Activated naive CD8-positive, alpha-beta T cell treated with anti-CD3 and anti-CD28 coated beads, Interleukin-2, amount 50 U/mL, for 16 hours (primary cell): ENCODE measurements at places on chromosomes 11 and 22.

GRCh38 chr11:85114786-85115185 is 512.4 kb downstream of the DLG2 start:
- DNase-seq: no peak

GRCh38 chr11:81569999-81570398 is 1163.7 kb downstream of the FAM181B start:
- DNase-seq: no peak

- DNase-seq: no peak
These were observed 65.5 kb downstream of the AAMDC start for GRCh38 chr11:77886401-77886800.

DNA sequence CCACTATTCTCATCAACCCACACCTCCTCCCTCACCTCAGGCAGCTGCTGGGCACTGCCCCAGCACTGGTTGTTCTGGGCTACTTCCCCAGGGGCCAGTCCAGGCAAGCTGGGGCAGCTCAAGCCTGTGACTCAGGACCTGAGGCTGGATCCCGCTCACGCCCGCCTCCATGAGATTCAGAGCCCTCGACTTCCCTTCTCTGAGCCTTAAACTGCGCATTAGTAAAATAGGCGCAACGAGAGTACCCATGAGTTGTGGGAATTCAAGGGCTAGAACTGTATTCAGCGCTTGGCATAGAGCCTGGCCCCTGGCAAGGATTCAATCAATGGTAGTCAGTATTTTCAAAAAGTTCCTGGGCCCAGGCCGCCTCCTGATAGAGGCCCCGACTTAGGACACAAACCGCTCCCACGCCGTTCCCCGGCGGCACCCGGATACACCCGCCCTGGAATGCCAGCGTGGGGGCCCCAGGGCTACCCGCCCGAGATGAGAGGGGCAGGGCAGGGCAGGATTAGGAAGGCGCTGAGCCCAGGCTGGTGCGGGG is 723 bp upstream of the CD82 start:
- no peak for DNase-seq

GRCh38 chr11:12245549-12246016 is 131.8 kb upstream of the PARVA start:
- DNase-seq: no peak

DNA sequence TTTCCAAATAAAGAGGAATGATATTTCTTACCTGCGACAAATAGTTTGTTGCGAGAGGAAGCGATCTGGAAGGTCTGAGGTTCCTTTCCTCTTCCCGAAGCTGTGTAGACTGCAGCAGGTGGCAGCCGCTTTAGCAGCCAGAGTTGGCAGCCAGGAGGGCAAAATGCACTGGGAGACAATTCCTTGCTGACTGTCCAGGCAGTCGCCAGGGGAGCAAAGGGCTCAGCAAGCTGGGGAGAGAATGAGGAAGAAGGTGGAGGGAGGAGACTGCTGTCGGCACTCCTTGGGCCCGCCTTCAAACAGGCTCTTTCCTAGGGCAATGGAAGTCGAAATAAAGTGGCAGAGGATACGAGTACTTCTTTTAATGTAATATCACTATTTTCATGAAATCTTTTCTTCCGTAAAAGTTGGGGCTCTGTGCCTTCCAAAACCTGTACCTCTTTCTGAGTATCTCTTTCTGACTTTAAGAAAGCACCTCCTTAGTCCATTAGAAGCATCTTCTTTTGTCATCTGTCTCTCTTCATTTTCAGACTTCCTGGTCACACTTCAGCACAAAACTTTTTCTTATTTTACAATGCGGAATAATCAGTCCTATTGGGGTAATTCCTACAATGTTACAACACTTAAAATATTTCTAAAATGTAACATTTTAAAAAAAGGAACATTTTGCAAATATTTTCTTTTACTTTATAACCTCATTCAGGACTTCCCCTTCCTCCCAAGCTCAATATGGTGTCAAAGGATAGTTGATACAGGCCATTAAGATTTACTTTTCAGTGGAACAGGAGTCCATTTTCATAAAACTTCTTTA is at the start of gene IL18:
Gene IL18, minus strand, starts transcription at position 220 of the 811 bp plus-strand sequence. CDS start 9,041 bp downstream, outside the sequence.
- no peak for DNase-seq

DNA sequence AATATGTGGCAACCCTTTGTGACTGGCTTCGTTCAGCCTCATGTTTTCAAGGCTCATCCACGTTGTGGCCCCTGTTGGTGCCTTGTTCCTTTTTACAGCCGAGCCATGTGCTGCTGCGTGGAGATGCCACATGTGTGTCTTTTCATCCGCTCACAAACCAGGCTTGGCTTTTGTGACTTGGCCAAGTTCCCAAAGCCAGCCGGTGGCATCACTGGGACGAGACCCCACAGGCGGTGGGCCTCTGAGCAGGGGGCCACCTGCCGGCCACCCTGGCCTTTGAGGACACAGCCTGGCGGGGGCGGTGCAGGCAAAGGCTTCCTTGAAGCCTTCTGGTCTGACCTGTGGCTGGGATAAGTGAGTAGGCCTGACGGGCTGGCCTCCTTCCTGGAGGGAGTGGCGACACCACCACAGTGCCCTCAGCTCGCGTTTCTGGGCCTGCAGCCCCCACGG is 10.5 kb downstream of the GRK2 start:
- no peak for DNase-seq

GRCh38 chr11:70212227-70212811 is 9.2 kb downstream of the FADD start:
- DNase-seq: no peak

DNA sequence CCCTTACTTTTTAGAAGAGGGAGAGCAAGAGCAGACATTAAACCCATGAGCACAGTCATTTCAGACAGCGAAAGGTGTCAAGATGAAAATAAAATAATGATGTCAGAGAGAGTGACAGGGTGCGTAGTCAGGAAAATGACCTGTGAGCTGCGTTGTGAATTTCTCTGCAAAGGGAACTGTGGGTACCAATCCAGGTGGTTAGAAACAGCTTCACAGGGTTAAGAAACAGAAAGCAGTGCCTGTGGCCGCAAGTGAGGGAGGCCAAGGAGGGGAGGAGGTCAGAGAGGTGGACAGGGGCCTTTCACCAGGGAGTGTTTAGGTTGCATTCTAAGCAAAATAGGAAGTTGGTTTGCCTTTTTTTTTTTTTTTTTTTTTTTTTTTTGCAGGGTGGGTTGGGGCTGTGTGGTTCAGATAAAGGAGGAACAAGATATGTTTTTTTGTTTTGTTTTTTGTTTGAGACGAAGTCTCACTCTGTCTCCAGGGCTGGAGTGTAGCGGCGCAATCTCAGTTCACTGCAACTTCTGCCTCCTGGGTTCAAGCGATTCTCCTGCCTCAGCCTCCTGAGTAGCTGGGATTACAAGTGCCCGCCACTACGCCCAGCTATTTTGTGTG is 7.9 kb downstream of the TIGD3 start:
- DNase-seq: no peak

DNA sequence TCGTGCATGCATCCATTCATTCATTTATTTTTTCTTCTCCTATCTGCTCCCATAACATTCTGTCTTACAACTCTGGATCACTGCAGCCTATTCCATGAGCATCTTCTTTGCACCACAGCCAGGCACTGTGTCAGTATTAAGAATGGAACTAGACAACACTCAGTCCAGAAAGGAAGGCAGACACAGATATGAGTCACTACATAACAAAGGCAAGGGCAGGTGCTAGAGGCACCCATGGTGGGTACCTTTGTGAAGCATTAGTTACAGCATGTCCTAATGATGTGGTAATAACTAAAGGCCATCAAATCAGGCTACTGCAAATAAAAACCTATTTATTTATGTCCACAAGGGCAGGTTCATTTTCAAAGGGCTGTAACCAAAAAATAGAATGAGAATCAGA is 28.1 kb downstream of the TENM4 start:
- DNase-seq: no peak

- DNase-seq: no peak
These were observed 195.9 kb downstream of the DSCAML1 start for GRCh38 chr11:117601006-117601708.

DNA sequence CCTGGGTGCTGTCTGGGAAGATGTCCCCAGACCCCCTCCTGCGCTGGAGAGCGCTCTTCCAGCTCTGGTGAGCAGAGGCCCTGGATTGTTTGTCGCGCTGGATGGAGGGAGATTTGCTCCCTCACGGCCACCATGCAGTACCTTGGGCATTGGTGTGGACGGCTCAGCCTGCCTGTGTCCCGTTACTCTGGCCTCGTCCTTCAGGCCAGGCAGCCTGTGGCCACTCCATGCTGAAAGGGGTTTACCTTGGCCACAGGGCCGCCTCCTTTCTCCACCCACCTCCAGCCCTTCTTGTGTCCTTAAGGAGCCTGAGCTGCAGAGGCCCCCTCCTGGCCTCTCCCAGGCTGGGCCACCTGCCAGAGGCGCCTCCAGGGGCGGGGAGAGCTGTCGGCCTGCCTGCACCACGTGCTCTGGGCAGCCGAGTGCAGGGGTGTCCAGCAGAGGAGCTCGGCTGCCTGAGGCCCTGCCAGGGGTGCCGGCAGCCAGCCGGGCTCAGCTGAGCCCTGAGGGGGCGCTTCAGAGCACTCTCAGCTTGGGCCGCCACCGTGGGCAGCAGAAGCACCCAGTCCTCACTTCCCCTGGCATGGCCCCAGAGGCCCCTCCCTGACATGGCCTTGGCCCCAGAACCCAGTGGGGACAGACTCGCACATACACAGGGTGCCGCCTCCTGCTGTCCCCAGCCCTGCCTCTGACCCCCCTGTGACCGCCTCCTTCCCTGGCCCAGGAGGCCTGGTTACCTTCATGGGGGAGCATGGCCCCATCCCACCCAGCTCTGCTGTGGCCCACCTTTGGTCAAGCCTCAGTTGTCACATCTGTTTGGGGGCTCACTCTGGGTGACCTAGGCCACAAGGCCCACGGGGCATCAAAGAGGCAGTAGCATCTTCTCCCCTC is 3.4 kb downstream of the CCND1 start:
- no peak for DNase-seq

GRCh38 chr22:37409031-37409430 is 18.2 kb downstream of the ELFN2 start:
- no peak for DNase-seq

DNA sequence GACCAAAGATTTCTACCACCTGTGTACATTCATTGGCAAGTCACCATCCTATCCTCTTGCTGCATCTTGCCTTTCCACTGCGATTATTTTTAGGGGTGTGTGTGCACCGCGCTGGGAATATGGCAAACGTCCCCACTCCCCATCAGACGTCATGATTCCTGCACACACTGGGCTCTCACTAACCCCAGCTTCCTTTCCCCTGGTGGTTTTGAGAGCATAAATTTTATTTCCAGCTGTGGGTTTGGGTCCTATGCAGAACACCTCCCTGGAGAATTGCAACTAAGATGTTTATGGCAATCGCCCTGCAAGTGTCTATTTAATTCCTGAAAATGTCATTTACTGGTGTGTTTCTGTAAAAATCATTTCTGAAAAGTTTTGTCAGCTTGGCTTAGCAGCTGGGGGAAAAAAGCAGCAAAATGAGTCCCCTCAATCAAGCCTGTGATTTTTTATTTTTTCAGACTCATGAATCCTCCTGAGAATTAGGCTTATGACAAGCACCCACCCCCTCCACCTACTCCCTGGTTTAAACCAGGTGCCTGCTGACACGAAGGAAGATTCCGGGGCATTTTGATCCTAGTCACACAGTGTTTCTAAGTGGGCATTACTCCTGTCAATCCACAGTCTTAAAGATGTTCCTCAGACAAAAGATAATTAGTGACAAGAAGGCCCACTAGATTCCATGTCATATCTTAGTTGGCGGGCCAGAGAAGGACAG is 23.8 kb downstream of the UPB1 start:
- DNase-seq: no peak

DNA sequence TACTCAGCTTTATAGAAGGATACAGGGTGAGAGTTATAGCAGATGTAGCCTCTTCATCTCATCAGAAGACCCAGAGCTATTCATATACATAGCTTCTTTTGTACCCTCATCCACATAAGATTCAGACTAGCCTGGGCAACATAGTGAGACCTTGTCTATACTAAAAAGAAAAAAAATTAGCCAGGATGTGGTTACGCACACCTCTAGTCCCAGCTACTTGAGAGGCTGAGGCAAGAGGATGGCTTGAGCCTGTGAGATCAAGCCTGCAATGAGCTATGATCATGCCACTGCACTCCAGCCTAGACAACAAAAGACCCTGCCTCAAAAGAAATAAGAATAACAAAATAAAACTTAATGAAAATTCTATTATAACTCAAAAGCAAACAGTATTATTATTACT is 36.7 kb upstream of the B3GNT6 start:
- no peak for DNase-seq

GRCh38 chr22:43707648-43708047 is 104.5 kb downstream of the EFCAB6 start:
- DNase-seq: no peak

GRCh38 chr11:114181752-114182151 is 114.4 kb upstream of the NNMT start:
- no peak for DNase-seq

- no peak for DNase-seq
These were observed 29.9 kb downstream of the LRFN4 start for GRCh38 chr11:66886671-66887221.
